ENCODE measurements at places on chromosomes 3 and 15. TPM values are rescaled to one million over a fixed set of nuclear protein-coding genes. Genes with fewer than 3 reads are reported as not detected.

PTH1R gene
- total RNA-seq = 6.4 TPM

WDR93 gene
- not detected for total RNA-seq

RTP1 gene
- not detected for total RNA-seq

SNURF gene
- 94.6 TPM for total RNA-seq

CNTN3 gene
- 1.2 TPM for total RNA-seq

CAMK1 gene
- total RNA-seq = 12.3 TPM

IGF2BP2 gene
- 17.9 TPM for total RNA-seq

ZNF385D gene
- 2.3 TPM for total RNA-seq

ANKRD63 gene
- not detected for total RNA-seq

FANCI gene
- total RNA-seq = 2.7 TPM

GPR176 gene
- 1.6 TPM for total RNA-seq

FOXB1 gene
- total RNA-seq = not detected

RBP2 gene
- total RNA-seq = not detected

ABI3BP gene
- total RNA-seq = 23.6 TPM

C2CD4A gene
- total RNA-seq = not detected

ZPLD1 gene
- total RNA-seq = not detected

FBXL2 gene
- 1.5 TPM for total RNA-seq

REC114 gene
- total RNA-seq = 1.4 TPM

CD200R1 gene
- 0.82 TPM for total RNA-seq

PCOLCE2 gene
- 74.3 TPM for total RNA-seq

AGBL1 gene
- not detected for total RNA-seq

PYGO1 gene
- 5.2 TPM for total RNA-seq

ALG1L2 gene
- not detected for total RNA-seq

SAMD7 gene
- not detected for total RNA-seq

CCR8 gene
- total RNA-seq = not detected

NR2C2 gene
- 27.4 TPM for total RNA-seq

IL16 gene
- total RNA-seq = 3.8 TPM

ATP8B4 gene
- 2.5 TPM for total RNA-seq

CPNE9 gene
- total RNA-seq = 0.16 TPM

LRRIQ4 gene
- total RNA-seq = not detected

MAGEL2 gene
- total RNA-seq = not detected

SEC22A gene
- total RNA-seq = 9.5 TPM

RHOV gene
- not detected for total RNA-seq

HESX1 gene
- 0.30 TPM for total RNA-seq

ZNF660 gene
- total RNA-seq = 1.1 TPM

TLR9 gene
- 0.66 TPM for total RNA-seq

RBM15B gene
- 12.5 TPM for total RNA-seq
